ENCODE measurements at places on chromosomes 4 and X. TPM values are rescaled to one million over a fixed set of nuclear protein-coding genes. Genes with fewer than 3 reads are reported as not detected.

Gene ADD1
- total RNA-seq: 241 TPM

Gene SLC10A4
- not detected for total RNA-seq

Gene GAGE12E
- not detected for total RNA-seq

Gene CXorf49B
- total RNA-seq: not detected

Gene HTN3
- not detected for total RNA-seq

Gene TEC
- total RNA-seq: 2.5 TPM

Gene HSFX4
- not detected for total RNA-seq

Gene PORCN
- total RNA-seq: 17.4 TPM

Gene UGT2A3
- total RNA-seq: not detected

Gene PRPS1
- total RNA-seq: 57.9 TPM

Gene UGT2B11
- total RNA-seq: not detected

Gene TMPRSS11B
- total RNA-seq: not detected

Gene WAS
- 118 TPM for total RNA-seq

Gene CFAP47
- not detected for total RNA-seq

Gene SPIN2A
- total RNA-seq: 1.8 TPM

- no peak for DNase-seq
These were observed 93.7 kb downstream of the ADGRL3 start for GRCh38 chr4:61293707-61294400.

DNA sequence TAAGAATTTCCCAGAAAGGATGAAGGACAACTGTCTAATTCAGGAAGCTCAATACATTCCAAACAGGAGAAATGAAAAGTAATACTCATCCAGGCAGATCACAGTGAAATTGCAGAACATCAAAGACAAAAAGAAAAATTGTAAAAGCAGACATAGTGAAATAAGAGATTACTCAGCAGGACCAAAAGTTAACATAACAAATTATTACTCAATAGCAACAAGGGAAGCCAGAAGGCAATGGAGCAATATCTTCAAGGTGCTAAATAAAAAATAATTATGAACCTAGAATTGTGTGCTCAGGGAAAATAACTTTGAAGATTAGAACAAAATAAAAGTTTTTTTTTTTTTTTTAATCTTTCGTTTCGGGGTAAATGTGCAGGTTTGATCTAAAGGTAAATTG, 30.5 kb upstream of the ENPP6 start:
- DNase-seq: no peak

DNA sequence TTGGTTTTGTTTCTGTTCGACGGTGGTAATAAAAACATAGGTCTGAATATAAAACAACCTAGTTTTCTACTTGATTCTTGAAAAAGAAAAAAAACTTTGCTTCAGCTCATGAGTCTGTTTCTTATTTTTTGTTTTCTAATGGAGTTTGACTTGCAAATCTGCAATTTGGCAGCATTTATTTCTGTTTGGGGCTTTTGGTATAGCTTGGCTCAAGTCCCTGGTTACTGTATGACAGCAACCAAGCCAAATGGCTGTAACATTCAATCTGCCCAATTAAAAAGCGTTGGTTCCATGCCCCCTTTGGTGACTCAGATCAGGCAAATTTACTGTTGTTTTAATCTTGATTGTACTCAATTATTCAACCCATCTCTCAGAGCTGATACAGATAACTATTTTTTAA, 263.4 kb downstream of the GRIA3 start:
- DNase-seq: no peak

DNA sequence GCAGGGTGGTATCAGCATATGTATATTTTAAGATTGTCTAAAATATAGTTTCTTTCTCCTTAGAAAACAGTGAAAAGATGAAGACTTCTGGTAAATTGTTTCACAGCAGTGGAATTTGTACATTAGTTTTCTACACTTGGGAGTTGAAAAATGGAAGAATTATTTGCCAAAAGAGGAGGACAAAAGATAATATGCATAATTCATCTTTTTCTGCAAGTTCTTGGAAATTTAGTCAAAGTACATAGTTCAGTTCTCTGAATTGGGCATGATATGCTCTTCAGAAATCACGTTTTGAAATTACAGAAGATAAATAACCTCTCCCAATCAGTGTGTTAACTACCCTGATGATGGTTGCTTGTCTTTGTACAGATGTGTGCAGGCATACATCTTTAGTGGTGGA, 47.0 kb downstream of the RBPJ start:
- DNase-seq: no peak

DNA sequence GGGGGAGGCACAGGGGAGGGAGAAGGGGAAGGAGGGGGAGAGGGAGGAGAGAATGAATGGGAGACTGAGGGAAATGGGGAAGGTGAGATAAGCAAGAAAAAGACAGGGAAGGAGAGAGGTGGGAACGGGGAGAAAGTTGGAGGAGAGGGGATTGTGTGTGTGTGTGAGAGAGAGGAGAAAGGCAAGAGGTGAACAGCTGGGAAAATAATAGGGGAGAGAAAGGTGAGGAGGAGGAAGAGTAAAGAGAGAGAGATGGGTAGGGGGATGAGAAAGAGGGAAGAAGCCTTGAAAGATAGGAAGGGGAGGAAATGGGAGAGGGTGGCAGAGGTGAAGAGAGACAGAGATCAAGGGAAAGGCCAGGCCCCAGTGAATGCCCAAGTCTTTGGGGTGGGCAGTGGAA, 20.1 kb downstream of the BCORL1 start:
- DNase-seq: no peak

GRCh38 chrX:78104447-78105176, 564 bp downstream of the PGK1 start:
- DNase-seq: peak; percentile 28

DNA sequence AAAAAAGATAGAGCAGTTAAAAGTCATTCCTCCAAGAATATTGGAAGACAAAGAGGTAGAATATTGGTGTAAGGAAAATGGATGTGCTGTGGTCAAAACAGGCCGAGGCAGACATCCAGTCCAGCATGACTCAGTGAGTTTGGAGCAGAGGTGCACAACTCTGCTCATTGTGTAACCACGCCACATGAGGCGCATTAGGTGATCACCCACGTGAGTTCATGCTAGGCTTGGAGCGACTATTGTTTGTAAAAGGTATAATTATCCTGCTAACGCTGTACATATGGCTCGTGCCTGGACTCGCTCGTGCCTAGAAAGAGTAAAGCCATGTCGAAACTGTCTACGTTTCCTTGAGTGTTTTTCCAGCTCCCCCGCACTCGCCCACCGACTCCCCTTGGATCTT, 23.9 kb downstream of the C4orf54 start:
- DNase-seq: no peak

GRCh38 chrX:126165401-126165720, 728 bp downstream of the DCAF12L2 start:
- no peak for DNase-seq

- DNase-seq: no peak
These were observed 25.9 kb upstream of the CPLX1 start for GRCh38 chr4:851701-852430.

DNA sequence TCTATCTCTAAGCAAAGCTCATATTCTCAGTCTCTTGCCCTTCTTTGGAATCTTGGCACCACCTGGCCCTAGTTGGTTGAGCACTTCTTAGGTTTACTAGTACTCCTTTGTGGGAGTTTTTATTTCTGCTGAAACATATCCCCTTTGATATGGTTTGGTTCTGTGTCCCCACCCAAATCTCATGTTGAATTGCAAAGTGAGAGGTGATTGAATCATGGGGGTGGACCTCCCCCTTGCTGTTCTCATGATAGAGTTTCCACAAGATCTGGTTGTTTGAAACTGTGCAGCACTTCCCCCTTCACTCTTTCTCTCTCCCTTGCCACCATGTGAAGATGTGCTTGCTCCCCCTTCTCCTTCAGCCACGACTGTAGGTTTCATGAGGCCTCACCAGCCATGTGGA, 22.2 kb upstream of the SYNPO2 start:
- no peak for DNase-seq

DNA sequence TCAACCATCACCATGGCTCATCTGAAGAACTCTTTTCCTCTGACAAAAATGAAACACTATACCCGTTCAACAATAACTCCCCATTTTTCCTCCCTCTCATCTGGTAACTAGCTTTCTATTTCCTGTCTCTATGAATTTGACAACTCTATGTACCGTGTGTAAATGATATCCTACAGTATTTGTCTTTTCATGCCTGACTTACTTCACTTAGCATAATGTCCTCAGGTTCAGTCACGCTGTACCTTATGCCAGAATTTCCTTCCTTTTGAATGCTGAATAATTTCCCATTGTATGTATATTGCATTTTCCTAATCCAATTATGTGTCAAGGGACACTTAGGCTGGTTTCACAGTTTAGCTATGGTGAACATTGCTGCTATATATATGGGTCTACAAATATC, 18.2 kb downstream of the MAGEA9 start:
- DNase-seq: no peak

DNA sequence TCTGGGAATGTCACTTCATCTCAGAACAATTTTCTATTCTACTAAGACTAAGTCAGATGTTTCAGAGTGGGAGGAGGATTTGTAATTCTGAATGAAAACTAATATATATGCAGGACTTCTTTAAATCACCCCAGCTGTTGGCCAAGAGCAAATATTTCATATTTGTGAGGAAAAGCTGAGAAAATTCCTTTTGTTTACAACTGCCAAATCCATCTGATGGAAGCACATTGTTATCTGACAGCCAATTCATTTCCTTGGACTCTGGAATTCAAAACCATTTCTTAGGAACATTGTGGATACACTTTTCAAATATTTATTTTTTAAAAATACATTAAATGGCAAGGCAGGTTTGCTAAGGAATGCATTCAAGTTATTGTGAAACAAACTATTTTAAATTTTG, 8.0 kb downstream of the SLIT2 start:
- DNase-seq: no peak

- DNase-seq: no peak
These were observed 819.2 kb downstream of the RAPGEF2 start for GRCh38 chr4:159922119-159922518.

DNA sequence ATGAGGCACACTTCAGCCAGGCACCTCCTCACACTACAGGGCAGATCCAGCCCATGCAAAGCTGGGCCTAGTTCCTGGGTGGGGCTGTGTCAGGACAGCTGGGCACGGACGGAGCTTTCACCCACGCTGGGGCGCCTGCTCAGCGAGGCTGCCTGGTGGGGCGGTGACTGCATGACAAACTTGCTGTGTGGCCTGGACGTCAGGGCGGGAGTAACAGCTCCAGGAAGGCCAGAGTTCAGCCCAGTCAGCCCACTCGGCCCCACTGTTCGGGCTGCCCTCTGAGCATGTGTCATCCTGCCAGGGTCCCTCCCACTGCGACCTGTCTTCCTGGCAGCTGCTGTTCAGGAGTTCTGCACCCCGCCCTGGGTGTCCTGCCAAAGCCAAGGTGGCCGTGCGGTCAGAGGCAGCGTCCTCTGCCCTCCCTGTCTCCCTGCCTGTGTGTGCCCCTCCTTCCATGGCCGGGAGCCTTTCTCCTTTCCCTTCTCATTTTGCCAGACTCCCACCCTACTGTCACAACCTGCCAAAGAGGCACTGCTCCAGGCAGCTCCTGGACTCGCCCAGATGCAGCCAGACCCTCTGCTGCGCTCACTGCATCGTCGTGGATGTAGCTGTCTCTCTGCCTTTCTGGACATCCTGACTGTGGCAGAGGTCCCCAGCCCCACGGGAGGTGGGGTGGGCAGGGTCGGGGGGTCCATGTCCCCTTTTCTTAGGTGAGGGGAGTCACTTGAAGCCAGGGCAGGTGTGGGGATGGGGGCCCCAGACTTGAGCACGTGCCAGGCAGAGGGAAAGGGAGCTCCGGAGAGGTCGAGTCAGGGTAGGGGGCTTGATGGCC, 33.0 kb upstream of the KIAA0232 start:
- no peak for DNase-seq

GRCh38 chr4:166335256-166335938, 462.4 kb downstream of the TLL1 start:
- DNase-seq: no peak

GRCh38 chr4:189769131-189769530, 171.5 kb upstream of the FRG1 start:
- no peak for DNase-seq

DNA sequence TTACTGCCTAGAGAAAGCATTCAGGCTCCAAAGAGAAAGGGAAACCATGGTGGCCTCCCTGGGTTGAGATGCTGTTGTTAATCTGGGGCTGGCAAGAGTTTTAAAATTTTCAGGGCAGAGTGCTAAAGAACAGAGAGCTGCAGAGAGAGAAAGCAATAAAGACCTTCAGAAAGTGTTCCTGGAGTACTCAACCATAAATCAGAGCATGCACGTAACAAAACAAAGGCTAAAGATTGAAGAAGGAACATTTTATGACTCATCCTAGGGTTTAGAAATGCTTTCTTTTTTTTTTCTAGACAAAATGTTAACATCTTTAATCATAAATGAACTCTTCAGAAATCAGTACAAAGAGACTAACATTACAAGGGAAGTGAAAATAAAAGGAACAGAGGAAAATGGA, 562.3 kb upstream of the NDST4 start:
- DNase-seq: no peak

GRCh38 chrX:110389570-110389969, 30.9 kb downstream of the RTL9 start:
- DNase-seq: no peak

DNA sequence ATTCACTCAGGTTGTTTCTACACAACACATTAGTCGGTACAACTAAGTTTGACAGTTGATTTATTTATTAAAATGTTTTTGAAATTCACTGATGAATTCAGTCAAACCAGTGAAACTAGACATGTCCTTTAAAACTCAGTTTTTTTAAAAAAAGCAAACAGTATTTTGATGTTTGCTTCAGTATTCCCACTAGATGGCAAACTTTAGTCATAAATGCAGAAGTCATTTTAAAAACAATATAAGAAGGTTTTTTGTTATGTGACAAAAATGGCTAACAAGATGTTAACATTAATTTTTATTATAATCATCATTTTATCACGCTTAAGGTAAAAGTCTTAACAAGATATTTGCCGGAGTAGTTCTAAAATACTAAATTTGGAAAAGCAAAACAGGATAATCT, 1337.8 kb upstream of the DIAPH2 start:
- no peak for DNase-seq

DNA sequence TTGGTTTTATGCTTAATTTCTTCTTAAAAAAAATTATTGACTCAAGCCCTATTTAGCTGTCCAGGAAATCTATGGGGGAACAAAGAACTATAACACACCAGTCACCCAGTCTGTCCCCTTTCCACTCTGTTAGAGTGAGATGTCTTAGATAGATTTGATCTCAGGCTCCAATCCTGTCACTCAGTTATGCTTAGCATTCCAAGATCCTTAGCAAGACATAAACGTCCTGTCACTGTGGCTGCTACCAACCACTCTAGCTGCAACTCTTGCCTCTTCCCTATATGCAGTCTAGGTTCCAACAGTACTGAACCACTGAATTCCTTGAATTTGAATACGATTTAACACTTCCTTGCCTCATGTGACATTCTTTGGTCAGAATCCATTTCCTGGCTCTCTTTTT, 241.9 kb upstream of the NWD2 start:
- DNase-seq: no peak

Data from T-cell (primary cell).